Keratinocyte (primary cell): ENCODE measurements at places on chromosomes 2 and 18. TPM values are rescaled to one million over a fixed set of nuclear protein-coding genes. Genes with fewer than 3 reads are reported as not detected.

CCDC178 gene
- 0.07 to 0.14 TPM (median 0.14 TPM) in 3 replicates for polyA plus RNA-seq

PAX8 gene
- 3.4 to 5.9 TPM (median 4.4 TPM) in 3 replicates for polyA plus RNA-seq

ALLC gene
- not detected in 3 replicates for polyA plus RNA-seq

IL1B gene
- 221 to 291 TPM (median 232 TPM) in 3 replicates for polyA plus RNA-seq

SNED1 gene
- polyA plus RNA-seq: under 0.01 to 0.12 TPM (median 0.04 TPM) in 3 replicates

PSMA8 gene
- polyA plus RNA-seq: not detected in 3 replicates

QPCT gene
- polyA plus RNA-seq: 11.6 to 26.2 TPM (median 11.7 TPM) in 3 replicates

SLC23A3 gene
- polyA plus RNA-seq: 0.48 to 2.4 TPM (median 1.4 TPM) in 3 replicates

ADGRF3 gene
- polyA plus RNA-seq: 0.08 to 0.27 TPM (median 0.17 TPM) in 3 replicates

NPAS2 gene
- polyA plus RNA-seq: 14.9 to 24.0 TPM (median 17.7 TPM) in 3 replicates

RAB6C gene
- 0.02 TPM in 1 of 3 replicates, not detected in the others for polyA plus RNA-seq

TCF4 gene
- 9.7 to 19.3 TPM (median 13.2 TPM) in 3 replicates for polyA plus RNA-seq

NOL4 gene
- polyA plus RNA-seq: not detected in 3 replicates

CTLA4 gene
- polyA plus RNA-seq: not detected in 3 replicates

MOCOS gene
- 1.1 to 2.8 TPM (median 2.2 TPM) in 3 replicates for polyA plus RNA-seq

IRS1 gene
- 10.1 to 15.8 TPM (median 11.2 TPM) in 3 replicates for polyA plus RNA-seq

CNGA3 gene
- polyA plus RNA-seq: 0.01 TPM in 2 of 3 replicates, not detected in the other

CKAP2L gene
- polyA plus RNA-seq: 1.2 to 10.9 TPM (median 9.3 TPM) in 3 replicates

MLPH gene
- 0.67 to 1.8 TPM (median 1.0 TPM) in 3 replicates for polyA plus RNA-seq

RFTN2 gene
- 0.18 to 0.37 TPM (median 0.25 TPM) in 3 replicates for polyA plus RNA-seq

BMP10 gene
- 0.05 TPM in 1 of 3 replicates, not detected in the others for polyA plus RNA-seq

INPP4A gene
- polyA plus RNA-seq: 10.7 to 15.4 TPM (median 11.5 TPM) in 3 replicates

SERPINB7 gene
- 293 to 589 TPM (median 408 TPM) in 3 replicates for polyA plus RNA-seq

DNA sequence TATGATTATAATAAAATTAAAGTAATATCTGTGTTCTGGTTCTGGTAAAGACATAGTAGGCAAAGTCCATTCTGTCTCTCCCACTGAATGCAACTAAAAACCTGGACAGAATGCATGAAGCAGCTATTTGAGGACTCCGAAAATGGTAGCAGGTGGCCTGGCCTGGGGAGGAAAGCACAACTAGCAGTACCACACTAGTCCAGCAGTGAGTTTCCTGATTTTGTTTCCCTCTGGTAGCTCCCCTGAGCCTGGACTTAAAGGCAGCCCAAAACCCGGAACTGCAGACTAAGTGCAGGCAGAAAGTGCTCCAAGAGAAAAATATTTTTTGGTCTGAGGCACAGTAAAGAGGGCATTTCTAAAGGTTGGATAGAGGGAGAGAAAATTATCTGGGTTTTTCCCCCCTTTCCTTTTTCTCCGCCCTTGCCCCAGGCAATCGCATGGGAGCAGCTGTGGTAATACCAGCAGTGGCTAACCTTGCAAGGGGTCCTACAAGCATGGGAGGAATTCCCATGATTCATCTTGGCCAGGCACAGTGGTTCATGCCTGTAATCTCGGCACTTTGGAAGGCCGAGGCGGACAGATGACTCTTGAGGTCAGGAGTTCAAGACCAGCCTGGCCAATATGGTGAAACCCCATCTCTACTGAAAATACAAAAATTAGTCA is 32.3 kb downstream of the ASXL2 start:
- H3K36me3 ChIP-seq: peaks cover 5% of the 10 kb centered on the region
- no peak overlapping the region for H3K27ac ChIP-seq
- no peak overlapping the region for H3K4me3 ChIP-seq
- DNase-seq: no peak

DNA sequence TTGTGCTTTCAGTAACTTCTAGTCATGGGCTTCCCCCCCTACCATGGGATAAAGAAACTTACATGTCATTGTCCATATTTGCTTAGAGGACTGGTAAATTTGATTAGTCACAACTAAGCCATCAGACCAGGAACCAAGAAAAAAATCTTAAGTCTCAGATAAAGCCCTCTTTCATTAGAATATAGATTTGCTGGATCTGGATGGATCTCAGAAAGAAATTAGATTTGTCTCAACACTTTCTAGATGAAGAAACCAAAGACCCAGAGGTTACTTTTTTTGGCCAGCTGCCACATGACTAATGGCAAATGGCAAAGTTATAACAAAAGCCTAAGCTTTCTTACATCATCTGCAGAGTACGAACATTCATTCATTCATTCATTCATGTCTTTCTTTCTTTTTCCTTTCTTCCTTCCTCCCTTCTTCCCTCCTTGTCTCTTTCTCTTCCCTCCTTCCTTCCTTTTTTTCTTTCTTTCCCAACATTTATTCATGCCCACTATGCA is 60.2 kb downstream of the CDCA7 start:
- H3K4me1 ChIP-seq: peaks cover 18% of the 10 kb centered on the region
- no peak overlapping the region for H3K4me3 ChIP-seq
- DNase-seq: no peak
- H3K36me3 ChIP-seq: no peaks in the 10 kb centered on the region

GRCh38 chr2:231519975-231520555 is 10.2 kb downstream of the NMUR1 start:
- peaks cover 7% of the 10 kb centered on the region for H3K27me3 ChIP-seq
- peaks cover under 1% of the 10 kb centered on the region for H3K4me1 ChIP-seq
- no peak for DNase-seq

DNA sequence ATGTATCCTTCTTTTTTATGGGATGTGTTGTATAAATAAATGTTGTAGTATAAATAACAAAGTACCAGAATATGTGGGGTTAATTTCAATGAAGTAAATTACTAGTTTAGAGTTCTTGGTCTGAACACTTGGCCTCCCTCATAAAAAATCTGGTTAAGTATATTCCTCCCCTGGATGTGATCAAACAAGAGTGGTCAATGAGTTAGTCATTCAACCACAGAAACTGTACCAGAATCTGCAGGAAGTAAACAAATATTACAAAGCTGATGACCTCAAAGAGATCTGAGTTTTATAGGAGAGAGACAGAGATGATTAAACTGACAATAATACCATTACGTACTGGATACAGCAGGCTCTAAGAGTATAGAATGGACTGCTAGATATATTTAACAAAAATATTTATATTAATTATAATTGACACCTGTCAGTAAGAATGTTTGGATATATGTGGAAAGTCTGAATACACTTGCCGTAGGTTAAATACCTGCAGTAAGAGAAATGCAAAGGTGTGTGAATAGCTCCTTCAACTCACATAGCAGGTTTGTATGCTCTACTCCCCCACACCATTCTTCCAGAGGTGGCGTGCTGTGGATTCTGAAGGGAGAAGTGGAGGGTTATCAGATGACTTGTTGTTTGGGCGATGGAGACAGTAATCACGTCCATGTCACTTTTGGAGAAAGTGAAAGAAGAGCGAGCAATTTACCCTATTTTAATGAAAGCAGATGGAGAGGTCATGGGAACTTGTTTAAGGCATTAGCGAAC is 108.3 kb upstream of the LRATD1 start:
- H3K36me3 ChIP-seq: no peaks in the 10 kb centered on the region
- peak overlapping the region; percentile 65 for H3K27ac ChIP-seq
- no peaks in the 10 kb centered on the region for H3K27me3 ChIP-seq
- DNase-seq: no peak
- no peak overlapping the region for H3K4me3 ChIP-seq
- peaks cover 20% of the 10 kb centered on the region for H3K4me1 ChIP-seq

DNA sequence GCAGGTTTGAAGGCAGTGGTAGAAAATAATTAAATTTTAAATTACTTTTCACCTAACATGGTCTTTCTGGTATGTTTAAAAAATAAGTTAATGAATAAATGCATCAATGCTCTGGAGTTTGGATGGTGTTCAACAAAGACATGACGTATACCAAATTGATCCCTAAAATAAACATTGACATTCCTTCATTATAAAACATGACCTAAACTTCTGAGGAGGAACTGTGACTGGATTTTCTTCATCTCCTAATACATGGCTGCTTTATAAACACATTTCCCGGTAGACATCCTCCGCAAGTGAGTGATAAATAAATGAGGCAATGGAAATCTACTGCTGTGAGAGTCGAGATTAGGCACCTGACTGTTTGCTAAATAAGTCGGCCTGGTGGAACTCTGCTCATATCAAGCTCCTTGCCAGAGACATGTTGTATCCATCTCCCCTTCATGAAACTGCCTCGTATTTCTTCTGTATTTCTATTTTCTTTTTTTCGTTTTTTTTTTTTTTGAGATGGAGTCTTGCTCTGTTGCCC is 362.3 kb downstream of the RNF144A start:
- no peak for DNase-seq
- H3K27me3 ChIP-seq: no peaks in the 10 kb centered on the region
- H3K36me3 ChIP-seq: no peaks in the 10 kb centered on the region
- H3K4me3 ChIP-seq: no peak overlapping the region
- H3K4me1 ChIP-seq: no peaks in the 10 kb centered on the region

- peaks cover 35% of the 10 kb centered on the region for H3K4me1 ChIP-seq
- DNase-seq: no peak
- no peaks in the 10 kb centered on the region for H3K36me3 ChIP-seq
- H3K27ac ChIP-seq: no peak overlapping the region
Observed at GRCh38 chr18:36450264-36450663, 152.8 kb downstream of the FHOD3 start.

DNA sequence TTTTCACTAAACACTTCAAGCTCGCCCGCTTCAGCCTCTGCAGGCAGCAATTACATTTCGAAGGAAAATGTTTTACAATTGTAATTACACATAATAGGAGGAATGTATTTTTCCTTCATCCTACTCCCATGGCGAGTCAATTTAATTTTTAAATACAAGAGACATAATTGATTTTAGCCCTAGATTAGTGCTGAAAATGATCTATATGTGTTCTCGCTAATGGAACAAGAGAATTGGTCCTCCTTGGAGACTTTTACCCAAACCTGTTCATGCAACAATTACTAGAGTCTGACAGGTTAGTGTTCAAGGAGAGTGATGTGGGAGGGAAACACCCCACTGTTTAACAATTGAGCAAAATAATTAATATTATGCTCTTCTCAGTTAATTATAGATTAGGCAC is 509.4 kb upstream of the SETBP1 start:
- no peaks in the 10 kb centered on the region for H3K27me3 ChIP-seq
- no peak overlapping the region for H3K27ac ChIP-seq
- no peak for DNase-seq
- no peak overlapping the region for H3K4me3 ChIP-seq
- no peaks in the 10 kb centered on the region for H3K36me3 ChIP-seq
- no peaks in the 10 kb centered on the region for H3K4me1 ChIP-seq

DNA sequence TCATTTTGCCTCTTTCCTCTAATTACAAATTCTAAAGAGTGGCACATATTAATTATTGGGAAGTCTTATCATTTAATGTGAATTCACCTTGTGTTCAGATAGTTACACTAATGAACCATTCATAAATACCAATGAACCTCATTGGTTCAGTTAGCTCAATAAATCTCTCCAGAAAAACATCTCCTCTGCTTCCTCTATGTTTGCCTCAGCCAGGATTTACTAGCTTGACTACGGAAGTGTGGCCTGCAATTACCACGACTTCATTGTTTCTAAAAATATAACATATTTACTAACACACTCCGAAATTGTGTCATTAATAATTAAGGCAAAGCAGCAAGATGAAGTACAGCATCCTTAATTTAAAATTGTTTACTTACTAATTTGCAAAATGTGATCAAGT is 103.3 kb downstream of the PLA2R1 start:
- H3K27ac ChIP-seq: no peak overlapping the region
- peaks cover 1% of the 10 kb centered on the region for H3K36me3 ChIP-seq
- H3K4me1 ChIP-seq: peaks cover 22% of the 10 kb centered on the region

DNA sequence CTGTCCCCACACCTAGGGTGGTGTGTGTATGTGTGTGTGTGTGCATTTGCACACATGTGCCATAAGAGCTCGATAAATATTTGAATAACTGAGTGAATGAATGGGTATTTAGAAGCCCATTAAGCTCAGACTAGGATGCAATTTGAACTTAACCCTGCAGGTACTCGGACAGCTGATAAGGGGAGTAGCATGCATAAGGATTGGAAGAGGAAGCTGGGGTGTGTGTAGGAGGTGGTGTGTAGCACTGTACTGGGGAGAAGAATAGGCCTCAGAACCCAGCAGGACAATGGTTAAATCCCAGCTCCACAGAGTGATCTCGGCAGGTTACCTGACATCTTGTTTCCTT is 1.8 kb upstream of the KCNF1 start:
- no peak for DNase-seq
- H3K27ac ChIP-seq: no peak overlapping the region
- H3K4me3 ChIP-seq: no peak overlapping the region
- no peaks in the 10 kb centered on the region for H3K36me3 ChIP-seq
- H3K4me1 ChIP-seq: peaks cover 8% of the 10 kb centered on the region

- DNase-seq: no peak
- no peak overlapping the region for H3K27ac ChIP-seq
- peaks cover 9% of the 10 kb centered on the region for H3K36me3 ChIP-seq
- H3K4me3 ChIP-seq: no peak overlapping the region
Observed at GRCh38 chr2:62222674-62223073, 26.8 kb downstream of the B3GNT2 start.

DNA sequence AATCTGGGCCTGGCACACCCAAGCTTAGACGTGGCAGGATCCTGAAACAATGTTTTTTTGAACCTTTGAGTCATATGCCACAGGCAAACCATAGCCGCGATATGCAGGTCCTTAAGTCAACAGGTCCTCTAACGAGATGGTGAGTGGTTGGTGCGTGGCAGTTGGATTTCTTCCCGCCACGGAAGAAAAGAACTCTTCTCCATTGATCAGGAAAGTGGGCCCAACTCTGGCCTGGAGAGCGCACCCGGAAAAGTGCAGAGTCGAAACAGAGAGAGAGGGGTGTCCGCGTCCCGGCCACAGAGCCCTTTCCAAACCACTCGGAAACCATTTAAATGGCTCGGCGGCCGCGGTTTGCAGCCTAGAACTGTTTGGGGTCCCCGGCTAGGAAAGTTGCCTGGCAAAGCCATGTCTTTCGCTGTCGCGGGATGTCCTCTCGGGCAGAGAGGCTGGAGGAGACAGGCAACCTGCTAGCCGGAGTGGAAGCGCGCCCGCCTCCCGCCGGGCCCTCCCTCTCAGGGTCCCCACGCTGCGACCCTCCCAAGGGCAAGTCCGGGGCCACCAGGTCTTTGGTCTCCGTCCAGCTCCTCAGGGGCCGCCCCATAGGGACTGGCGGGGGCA is 777 bp downstream of the GALNT3 start:
- H3K4me3 ChIP-seq: peak overlapping the region; percentile 99
- peaks cover 2% of the 10 kb centered on the region for H3K36me3 ChIP-seq
- no peak for DNase-seq

DNA sequence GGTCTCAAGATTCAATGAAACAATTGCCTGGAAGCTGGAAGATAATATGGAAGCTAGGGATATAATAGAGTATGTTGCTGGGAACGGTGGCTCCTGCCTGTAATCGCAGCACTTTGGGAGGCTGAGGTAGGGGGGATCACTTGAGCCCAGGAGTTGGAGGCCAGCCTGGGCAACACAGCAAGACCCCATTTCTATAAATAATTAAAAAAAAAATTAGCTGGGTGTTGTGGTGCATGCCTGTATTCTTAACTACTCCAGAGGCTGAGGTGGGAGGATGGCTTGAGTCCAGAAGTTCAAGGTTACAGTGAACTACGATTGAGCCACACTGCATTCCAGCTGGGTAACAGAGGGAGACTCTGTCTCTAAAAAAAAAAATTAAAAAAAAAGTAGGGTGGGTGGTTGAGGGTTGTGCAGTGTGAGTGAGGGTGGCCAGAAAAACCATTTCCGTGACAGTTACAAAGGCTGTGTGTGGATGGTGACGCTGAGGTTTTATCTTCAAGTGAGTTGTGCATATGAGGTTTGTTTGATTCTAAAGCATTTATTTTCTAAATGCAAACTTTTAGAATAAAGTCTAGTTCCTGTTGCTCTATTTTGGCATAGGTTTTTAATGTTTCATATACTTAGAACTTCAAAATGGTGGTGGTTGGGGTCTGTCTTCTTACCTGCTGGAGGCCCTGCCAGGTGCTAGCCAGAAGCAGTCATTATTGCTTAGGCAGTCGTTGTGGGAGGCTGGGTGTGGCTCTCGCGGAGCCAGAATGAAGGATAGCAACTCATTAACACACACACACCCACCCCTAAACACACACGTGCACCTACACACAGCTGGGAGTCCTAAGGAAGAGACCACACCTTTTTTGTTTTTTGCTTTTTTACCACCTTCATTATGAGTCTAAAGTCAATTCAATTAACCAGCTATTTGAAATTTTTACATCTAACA is 4.7 kb upstream of the IL1R2 start:
- peaks cover 56% of the 10 kb centered on the region for H3K4me1 ChIP-seq
